ENCODE measurements at places on chromosomes 13 and 19.

DNA sequence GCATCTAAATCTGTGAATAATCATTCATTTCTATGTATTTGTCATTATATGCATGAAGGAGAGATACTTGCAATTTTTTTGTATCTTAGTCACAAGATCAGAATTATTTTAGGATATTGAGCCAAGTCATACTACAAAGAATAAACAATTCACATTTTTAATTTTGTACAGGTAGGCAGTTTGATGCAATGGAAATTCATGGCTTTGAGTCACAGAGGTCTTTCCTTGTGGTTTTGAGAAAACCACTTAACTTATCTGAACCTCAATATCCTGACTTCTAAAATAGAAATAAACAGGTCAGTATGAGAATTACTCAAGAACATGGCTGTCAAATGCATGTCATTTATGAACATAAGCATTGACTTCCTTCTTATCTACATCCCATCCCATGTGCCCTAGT is 221.4 kb upstream of the SLC10A2 start:
- no peak for DNase-seq

- no peak for DNase-seq
Observed at GRCh38 chr19:6608940-6609339, 18.0 kb upstream of the CD70 start.

- no peak for DNase-seq
Observed at GRCh38 chr13:66069570-66069969, 1160.6 kb downstream of the PCDH9 start.

DNA sequence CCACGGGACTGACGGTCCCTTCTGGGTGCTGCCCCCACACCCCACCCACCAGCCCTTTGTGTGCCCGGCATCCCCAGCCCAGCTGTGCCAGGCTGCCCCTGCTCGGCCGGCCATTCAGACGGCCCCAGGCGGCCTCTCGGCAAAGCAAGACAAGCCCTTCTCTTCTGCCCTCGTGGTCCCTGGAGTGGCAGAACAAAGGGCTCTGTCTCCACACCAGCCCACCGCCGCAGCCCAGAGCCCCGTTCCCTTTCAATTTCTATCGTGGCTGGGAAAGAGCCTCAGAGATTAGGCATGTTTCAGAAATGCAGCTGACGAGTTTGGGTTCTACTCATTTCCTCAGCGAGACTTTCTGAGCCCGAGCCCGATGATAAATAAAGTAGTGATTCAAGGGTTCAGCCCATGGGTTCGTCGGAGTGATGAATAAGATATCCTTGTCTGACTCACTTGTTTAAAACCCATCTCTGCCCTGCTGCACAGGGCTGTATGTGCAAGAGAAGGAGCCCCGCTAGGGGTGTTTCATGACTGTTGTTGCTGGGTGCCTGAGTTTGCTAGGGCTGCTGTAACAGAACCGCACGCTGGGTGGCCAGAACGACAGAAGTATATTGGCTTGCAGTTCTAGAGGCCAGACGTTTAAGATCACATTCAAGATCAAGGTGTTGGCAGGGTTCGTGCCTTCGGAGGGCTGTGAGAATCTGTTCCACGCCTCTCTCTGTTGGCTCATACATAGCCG is 4.3 kb downstream of the MYO9B start:
- DNase-seq = peak; percentile 79

- no peak for DNase-seq
Observed at GRCh38 chr13:99352351-99353245, 45.4 kb upstream of the GPR183 start.

DNA sequence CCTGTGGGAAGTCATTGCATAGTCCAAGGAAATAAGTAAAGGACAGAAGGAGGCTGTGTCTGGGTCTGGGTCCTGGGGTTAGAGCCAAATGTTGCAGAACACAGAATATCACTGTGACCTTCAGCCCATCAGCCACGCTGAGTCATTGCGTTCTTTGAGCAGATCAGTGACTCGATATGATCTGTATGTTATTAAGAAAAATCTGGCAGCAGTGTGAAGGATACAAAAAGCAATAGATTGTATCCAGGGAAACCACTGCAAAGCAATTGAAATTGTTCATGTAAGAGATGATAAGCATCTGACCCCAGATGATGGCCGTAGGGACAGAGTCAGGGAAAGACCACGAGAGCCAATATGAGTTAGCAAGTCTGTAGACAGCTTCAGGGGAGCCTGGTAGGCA is 1575.1 kb upstream of the SLC10A2 start:
- no peak for DNase-seq

DNA sequence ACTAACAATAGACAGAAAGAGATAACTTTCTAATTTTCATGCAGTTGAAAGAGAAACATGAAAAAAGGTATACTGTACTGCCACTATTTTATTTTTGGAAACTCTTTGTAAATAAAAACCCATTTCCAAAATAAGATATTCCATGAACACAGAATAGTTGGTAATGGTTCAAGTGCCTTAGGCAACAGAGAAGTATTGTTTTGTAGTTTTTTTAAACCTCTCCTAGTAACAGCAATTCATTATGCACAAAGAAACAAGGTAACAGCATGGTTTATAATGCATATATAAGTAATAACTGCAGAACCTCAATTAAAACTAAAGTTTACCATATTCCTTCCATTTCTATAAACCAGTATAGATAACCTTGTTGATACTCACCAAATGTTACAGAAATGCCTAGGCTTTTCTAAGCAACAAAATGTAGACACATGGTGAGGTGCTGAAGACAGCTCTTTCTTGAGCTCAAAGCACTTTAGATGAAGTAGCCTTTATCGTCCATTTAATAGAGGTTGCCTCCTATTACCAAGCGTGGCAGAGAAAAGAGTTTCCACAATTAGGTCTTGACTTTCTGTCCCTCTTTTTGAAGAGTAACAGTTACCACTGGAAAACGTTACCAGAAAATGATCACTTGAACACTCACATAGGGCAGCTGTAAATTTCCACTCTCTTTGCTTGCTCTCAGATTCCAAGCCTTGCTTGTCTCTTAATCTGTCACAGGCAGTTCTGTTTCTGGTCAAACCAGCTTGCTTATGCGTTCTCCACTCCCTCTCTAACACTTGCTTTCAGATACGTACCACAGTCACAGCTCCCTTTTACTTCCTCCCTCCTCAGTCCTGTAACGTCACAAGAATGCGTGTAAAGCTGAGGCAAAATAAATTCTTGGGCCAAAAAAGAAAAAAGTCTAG is 42.9 kb downstream of the CAB39L start:
- DNase-seq = no peak

- DNase-seq = no peak
Observed at GRCh38 chr13:104253063-104253680, 1187.0 kb upstream of the SLC10A2 start.

DNA sequence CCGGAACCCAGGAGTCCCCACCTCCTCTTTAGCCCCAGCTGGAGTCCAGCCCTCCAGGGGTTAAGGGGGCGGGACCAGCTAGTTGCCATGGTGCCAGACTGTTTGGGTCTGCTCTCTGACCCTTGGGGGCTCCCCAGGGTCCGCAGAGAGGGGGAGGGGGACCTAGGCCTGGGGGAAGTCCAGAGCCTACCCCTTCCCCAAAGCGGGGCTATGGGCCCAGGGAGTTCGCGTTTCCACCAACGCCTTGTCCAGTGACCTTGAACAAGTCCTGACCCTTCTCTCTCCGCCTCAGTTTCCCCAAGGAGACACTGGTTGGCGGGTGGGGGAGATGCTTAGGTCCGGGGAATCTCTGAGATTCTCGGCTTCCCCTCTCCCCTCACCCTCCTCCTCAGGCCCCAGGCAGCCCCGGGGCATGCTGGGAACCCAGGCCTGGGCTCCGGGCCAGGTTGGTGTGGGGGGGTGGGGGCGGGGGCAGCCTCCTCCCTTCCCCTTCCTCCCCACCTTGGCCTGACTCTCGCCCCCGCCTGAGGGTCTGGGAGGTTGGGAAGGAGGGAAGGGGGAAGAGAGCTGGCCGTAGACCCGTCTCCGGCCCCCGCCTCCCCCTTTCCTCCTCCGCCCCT is 2.6 kb upstream of the SPACA6 start:
- DNase-seq = peak; percentile 74

- no peak for DNase-seq
Observed at GRCh38 chr19:34075661-34076091, 96.6 kb upstream of the LSM14A start.

GRCh38 chr13:94968757-94969086 is 256.4 kb upstream of the SOX21 start:
- DNase-seq = no peak

DNA sequence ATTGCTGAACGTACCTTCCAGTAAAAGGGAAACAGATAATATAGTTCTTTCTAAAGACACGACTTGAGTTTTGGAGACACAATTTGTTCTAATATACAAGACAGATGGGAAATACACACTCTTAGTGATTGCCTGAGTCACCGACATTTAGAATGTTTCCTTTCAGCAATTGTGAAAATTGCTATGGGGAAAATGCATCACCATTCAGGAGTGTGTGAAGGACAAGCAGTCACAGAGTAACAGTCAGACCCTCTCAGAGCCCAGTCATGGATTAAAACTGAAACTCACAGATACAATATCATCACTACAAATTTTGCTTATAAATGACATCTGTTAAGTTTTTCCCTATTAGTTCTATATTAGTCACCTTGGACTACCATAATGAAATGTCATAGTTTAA is 286.1 kb downstream of the SPRY2 start:
- no peak for DNase-seq

- no peak for DNase-seq
Observed at GRCh38 chr19:54096617-54097106, 3.9 kb downstream of the OSCAR start.
